ENCODE measurements at places on chromosomes 11 and 22.

DNA sequence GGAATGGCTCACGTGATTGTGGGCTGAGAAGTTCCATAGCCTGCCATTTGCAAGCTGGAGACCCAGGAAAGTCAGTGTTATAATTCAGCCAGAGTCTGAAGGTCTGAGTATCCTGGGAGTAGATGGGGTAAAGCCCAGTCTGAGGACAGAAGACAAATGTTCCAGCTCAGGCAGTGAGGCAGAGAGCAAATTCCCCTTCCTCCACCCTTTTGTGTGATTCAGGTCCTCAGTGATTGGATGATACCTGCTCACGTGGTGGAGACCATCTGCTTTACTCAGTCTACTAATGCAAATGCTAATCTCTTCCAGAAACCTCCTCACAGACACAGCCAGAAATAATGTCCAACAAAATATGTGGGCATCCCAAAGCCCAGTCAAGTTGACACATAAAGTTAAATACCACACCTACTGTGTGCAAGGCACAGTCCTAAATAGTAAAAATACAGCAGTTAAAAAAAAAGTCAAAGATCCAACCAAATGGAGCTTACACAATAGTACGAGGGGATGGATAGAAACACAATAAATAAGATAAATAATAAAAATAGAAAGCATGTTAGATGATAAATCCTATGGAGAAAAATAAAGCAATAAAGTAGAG is 13.2 kb upstream of the APOL6 start:
- DNase-seq = no peak

DNA sequence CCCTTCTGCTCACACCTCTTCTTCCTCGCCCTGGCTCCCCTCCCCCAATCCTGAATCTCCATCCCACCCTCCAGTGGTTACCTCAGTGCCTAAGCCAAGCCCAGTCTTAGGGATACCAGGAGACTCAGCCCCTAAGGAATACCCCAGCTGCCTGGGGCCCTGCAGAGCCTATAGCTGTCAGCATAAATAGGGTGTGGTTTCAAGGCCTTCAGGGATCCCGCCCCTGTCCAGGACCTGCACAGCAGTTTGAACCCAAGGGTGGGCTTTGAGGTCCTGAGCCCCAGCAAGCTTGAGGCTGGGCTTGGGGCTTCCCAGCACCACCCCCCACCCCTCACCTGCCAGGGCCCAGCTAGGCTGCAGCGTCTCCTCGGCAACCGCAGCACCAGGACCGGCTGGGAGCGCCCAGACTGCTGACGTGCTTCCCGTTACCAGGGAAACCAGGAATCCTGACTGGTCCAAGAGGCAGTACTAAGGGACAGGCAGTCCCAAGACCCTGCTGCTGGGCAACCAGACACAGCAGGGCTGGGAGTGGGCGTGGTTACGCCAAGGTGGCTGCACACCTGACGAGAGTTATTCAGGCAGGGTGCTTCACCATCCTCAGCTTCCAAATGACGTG is 13.7 kb downstream of the APBB1 start:
- DNase-seq = no peak

DNA sequence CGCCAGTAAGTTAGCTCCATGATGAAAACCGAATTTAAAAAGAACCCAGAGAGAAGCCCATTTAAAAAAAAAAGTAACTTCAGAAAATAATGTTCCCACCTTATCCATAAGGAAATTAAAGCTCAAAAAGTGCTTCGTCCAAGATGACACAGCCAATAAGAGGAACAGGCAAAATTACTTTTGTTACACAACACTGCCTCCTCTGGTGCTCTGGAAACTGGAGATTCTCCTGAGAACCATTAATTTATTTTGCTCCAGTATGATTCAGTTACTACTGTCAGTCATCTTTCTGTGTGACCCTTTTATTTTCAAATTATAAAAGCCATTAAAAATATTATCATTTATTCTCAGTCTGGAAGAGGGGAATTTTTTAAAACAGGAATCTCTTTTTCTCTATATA is 2.0 kb downstream of the IFT27 start:
- DNase-seq = no peak

DNA sequence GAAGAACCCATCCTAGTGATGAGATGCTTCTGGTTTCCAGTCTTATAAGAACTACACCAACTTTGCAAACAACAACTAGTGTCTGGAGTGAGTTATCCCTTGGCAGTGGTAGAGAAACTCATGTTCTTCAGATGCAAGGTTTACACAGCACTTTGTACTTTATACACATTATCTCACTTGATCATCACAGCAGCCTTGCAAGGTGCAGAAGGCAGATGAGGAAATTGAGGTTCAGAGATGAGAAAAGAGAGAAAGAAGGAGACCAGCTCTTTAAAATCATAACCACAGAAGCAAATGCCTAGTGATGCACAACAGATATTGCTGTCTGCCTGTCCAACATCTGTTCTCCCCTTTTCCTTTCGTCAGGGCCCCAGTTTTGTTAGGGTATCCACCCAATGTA is 16.7 kb upstream of the CD44 start:
- DNase-seq = no peak

- no peak for DNase-seq
These were observed 68.2 kb downstream of the USP35 start for GRCh38 chr11:78256962-78257361.

- no peak for DNase-seq
These were observed 31.8 kb downstream of the YPEL1 start for GRCh38 chr22:21703684-21704316.

DNA sequence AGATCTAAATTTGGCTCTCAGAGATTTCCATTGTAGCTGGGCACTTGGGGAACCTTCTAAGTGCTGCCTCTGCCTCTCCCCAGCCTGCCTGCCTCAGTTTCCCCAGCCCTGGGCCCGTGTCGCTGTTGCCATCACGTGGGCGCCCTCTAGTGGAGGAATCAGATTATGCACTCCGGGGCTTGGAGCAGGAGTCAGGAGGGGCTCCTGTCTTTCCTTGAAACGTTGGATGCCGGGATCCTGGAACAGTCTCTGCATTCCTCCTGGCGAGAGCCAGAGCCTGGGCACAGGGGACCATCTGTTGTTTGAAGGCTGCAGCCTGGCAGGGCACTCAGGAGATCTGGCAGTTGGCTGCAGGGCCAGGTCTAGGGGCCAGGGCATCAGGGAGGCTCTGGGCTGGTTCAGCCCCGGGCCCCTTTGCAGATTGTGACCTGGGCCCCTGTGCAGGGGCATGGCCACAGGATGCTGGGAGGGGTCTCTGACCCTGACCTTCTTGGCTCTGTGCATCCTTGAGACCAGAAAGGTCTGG is 71.6 kb downstream of the LRP5 start:
- peak; percentile 67 for DNase-seq

DNA sequence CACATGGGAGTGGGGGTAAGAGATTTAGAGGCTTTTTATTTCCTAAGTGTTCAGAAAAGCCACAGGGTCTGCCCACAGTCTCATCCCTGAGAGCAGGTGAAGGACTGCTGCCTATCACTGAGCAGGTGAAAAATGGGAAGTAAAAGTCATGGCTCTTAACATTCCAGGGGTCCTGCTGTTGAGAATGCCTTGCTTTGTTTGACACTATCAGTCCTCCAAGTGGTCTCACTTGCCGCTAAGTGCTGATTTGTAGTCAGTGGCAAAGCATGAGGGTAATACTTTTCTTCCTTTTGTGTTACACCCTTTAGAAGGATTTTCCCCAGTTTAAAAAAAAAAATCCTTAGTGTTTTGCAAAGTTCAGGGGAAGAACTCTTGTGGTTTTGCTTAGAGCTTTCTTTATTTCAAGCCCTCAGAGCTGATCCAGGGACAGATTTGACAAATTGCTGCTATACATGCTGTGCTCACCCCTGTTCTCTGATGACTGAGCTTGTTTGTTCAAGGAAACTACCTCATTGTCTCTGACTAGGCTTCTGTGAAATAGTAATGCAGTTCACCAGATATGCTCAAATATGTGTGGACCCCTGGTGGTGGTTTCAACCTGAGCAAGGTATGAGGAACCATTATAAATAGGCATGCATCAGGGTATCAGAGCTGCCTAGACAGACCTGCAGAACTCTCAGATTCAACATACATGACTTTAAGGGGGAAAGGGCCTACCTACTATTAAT is 141.0 kb downstream of the ARHGAP42 start:
- DNase-seq = no peak

- no peak for DNase-seq
These were observed 49.0 kb downstream of the DNHD1 start for GRCh38 chr11:6545917-6546605.

- DNase-seq = no peak
These were observed 15.0 kb downstream of the AASDHPPT start for GRCh38 chr11:106092446-106092845.

GRCh38 chr11:126545057-126545555 is 189.6 kb downstream of the ST3GAL4 start:
- DNase-seq = no peak

DNA sequence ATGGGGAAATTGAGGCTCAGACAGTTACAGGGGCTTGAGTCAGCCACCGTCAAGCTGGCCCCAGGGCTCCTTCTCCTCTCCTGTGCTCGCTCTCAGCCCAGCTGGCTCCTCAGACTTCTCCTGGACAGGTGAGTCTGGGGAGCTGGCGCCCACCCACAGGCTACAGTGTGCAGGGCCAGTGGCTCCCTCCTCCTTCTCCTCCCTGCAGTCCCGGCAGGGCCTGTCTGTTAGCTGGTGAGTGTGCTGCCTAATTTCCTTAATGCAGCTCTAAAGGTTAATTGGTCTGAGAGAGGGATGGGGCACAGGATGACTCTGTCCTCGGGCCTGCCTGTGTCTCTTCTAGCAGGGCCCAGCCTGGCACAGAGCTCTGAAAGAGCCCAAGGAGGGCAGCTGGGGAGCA is 31.7 kb downstream of the LMO1 start:
- no peak for DNase-seq

GRCh38 chr11:94060401-94060800 is 39.2 kb downstream of the HEPHL1 start:
- no peak for DNase-seq

DNA sequence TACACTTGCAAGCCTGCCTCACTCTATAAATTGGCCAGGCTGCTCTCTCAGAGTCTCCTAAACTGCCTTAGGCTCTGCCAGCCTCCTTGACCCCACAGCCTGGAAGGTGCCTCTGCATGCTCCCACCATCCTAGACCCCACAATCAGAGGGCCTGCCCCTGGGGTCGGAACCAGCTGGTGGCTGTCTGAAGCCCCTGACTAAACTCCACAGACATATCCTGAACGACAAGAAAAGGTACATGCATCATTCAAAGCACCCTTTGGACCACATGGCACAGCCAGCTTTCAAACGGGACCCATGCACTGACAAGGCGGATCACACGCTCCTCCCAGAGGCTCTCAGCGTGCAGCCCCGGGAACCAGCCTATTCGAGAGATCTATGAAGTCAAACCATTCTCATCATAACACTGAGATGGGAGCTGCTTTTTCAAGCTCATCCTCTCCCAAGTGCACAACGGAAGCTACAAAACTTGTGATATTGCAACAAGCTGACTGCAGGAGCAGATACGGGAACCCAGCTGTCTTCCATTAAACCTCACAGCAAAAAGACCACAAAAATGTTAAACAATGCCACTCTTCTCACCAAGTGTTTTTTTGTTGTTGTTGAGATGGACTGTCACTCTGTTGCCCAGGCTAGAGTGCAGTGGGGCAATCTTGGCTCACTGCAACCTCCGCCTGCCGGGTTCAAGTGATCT is 8.1 kb downstream of the SHANK2 start:
- no peak for DNase-seq

GRCh38 chr22:20805972-20806471 is 32.1 kb downstream of the SERPIND1 start:
- DNase-seq = no peak
